ENCODE measurements at places on chromosomes 4 and X. TPM values are rescaled to one million over a fixed set of nuclear protein-coding genes. Genes with fewer than 3 reads are reported as not detected.

Gene MAGEC1
- not detected for polyA plus RNA-seq

Gene CLDN34
- polyA plus RNA-seq, result not detected

Gene CXorf49
- not detected for polyA plus RNA-seq

Gene SPARCL1
- not detected for polyA plus RNA-seq

Gene GPR50
- polyA plus RNA-seq, result not detected

Gene MTHFD2L
- polyA plus RNA-seq, result 8.5 TPM

Gene USP17L13
- polyA plus RNA-seq, result not detected

Gene PHKA1
- 19.3 TPM for polyA plus RNA-seq

Gene ARSJ
- polyA plus RNA-seq, result 3.6 TPM

Gene GC
- not detected for polyA plus RNA-seq

Gene CLNK
- polyA plus RNA-seq, result not detected

Gene CXorf65
- polyA plus RNA-seq, result not detected

Gene RAB40AL
- polyA plus RNA-seq, result 0.09 TPM

Gene NHSL2
- 0.29 TPM for polyA plus RNA-seq

Gene NPY1R
- 0.14 TPM for polyA plus RNA-seq

Gene MAGEA2
- not detected for polyA plus RNA-seq

Gene TCEAL4
- polyA plus RNA-seq, result 173 TPM

Gene FANCB
- 5.3 TPM for polyA plus RNA-seq

Gene AP1AR
- polyA plus RNA-seq, result 16.5 TPM

Gene CENPVL1
- polyA plus RNA-seq, result not detected

Gene TLR1
- 1.2 TPM for polyA plus RNA-seq

Data from A549 (cell line).